ENCODE measurements at places on chromosomes 3 and 15.
A peak's percentile ranks its signal among the peaks of the same experiment; 100 is the strongest.

DNA sequence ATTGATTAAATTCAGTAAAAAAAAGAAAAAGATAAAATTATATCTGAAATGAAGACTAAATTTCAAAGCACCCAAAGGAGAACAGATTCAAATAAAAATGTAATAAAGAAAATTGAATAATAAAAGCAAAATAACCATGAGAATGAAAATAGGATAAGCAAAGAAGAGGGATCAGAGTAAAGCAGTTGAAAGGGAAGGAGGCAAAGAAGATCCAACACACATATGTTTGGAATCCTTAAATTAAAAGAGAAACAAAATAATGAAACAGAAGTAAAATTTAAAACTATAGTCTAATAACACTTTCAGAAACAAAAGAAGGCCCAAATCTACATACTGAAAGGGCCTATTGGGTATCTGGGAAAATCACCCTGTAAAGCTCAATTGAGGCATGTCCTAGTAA lies 32.1 kb downstream of the HACD2 start:
- no peaks in the 10 kb centered on the region for H3K36me3 ChIP-seq
- no peak overlapping the region for H3K4me3 ChIP-seq
- H3K27me3 ChIP-seq: no peaks in the 10 kb centered on the region
- peaks cover 2% of the 10 kb centered on the region for H3K4me1 ChIP-seq
- H3K27ac ChIP-seq: no peak overlapping the region
- no peak for DNase-seq

DNA sequence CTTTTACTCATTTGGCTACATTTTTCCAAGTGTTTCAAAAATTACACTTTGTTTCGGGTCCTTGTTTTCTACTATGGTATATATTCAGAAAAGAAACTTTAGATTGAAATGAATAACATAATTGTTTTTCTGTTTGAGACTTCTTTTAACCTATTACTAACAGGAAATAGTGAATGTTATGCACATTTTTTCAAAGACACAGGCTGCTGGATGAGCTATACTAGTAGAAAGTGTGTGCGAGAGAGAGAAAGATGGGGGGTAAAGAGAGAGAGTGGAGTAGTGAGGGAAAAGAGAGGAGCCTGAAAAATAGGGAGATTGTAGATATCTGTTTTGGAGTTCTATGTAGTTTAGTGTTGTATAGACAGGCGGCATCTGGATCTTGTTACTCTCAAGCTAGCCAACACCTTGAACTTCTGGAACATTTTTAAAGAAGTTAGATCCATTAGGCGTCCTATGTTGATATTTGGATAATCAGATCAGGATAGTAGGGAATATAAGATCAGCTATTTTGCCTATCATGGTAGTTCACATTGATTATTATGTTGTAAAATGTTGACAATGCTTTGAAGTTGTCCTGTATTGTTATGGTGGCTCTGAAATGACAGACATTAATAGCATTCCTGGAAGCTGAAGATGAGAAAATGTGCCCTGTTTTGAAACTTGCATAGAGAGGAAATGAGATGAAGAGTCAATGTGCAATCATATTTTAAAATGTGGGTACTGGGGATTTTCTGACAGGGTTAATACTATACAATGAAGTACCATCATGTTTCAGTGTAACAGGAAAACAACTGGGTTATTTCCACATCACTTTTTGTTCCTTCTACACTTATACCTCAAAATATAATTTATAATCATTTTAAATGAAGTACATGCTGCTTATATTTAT lies 2.6 kb downstream of the RBMS3 start:
- no peak for DNase-seq
- H3K4me1 ChIP-seq: peaks cover 7% of the 10 kb centered on the region
- H3K4me3 ChIP-seq: peak overlapping the region; percentile 53
- peak overlapping the region; percentile 79 for H3K27ac ChIP-seq

DNA sequence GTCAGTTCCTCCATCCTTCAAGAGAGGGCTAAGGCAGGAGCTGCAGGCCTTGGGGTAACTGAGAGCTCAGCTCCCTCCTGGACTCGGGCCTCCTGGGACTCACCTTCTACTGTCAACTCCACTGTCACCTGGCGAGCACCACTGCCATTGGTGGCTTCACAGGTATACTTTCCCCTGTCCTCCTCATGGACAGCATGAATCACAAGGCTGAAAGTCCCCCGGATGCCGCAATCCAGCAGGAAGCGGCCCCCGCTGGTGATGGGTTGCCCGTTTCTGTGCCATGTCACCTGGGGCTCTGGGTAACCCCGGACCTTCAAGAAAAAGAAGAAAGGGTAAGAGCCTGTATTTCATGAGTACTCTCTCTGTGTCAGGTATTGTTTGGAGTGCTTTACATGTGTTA lies 131.9 kb downstream of the MYLK start:
- H3K4me3 ChIP-seq: no peak overlapping the region
- H3K36me3 ChIP-seq: no peaks in the 10 kb centered on the region
- DNase-seq: no peak
- H3K4me1 ChIP-seq: peaks cover 4% of the 10 kb centered on the region
- no peak overlapping the region for H3K27ac ChIP-seq

- H3K4me1 ChIP-seq: peaks cover 11% of the 10 kb centered on the region
- no peak for DNase-seq
- H3K27ac ChIP-seq: no peak overlapping the region
- no peaks in the 10 kb centered on the region for H3K36me3 ChIP-seq
- no peak overlapping the region for H3K4me3 ChIP-seq
- H3K27me3 ChIP-seq: no peaks in the 10 kb centered on the region
These were observed 63.1 kb downstream of the TBL1XR1 start for GRCh38 chr3:177133860-177134815.

DNA sequence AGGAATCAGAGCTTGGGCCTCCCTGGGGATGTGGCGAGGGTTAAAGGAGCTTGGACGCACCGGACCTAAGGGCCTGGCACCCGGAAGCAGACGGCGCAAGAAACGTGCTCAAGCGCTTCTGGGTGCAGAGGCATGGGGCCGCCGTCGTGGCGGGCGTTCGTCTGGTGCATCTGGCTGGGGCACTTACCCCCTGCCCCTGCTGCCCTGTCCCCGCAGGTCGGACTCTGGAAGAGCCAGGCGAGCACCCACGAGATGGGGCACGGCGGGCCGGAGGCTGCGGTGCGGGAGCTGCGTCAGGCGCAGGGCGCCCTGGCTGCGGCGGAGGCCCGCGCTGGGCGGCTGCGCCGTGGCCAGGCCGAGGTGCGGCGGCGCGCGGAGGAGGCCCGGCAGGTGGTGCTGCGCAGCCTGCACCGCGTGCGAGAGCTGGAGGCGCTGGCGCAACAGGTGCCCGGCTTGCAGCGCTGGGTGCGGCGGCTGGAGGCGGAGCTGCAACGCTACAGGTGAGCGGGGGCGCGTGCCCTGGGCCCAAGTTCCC lies 2.5 kb downstream of the EFCC1 start:
- no peak overlapping the region for H3K4me3 ChIP-seq
- H3K4me1 ChIP-seq: peaks cover 28% of the 10 kb centered on the region
- H3K27me3 ChIP-seq: no peaks in the 10 kb centered on the region

- H3K4me3 ChIP-seq: peak overlapping the region; percentile 39
- no peaks in the 10 kb centered on the region for H3K36me3 ChIP-seq
- peaks cover 7% of the 10 kb centered on the region for H3K4me1 ChIP-seq
These were observed 9.4 kb upstream of the KIF7 start for GRCh38 chr15:89664441-89665350.

DNA sequence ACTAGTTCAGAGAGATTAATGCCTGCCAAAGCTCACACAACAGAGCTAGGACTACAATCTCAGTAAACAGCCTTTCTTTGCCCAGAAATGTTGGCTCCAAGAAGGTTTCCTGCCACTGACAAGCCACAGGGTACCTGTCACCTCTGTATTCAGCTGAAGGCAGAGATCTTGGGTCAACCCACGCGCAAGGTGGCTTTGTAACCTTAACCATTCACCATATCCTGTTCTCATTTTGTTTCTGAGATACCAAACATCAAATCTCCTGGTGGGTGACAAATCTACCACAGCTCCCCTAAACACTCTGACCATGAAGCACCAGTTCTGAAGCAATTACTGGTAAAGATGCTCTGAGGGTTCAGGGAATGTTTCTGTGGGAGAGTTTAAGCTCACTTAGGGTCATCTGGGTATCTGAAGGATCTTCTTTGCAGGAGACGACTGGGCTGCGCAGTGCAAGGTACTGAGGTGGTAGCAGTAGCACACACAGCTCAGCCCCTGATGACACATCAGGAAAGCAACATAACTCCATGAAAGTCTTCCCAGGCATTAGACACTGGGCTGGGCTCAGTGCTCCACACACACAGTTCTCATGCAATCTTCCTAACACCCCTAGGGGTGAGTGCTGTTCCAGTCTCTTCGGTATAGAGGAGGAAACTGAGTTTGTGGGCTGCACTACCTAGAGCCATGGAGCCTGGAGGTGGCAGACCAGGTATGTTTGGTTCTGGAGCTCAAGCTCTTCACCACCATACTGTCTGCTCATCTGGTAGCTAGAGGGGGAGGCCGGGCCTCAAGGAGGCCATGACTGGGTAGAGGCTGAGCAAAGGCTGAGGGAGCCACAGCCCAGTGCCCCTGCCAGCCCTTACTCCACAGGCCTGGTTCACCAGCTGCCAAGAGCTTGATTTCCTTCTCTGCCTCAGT lies 7.7 kb downstream of the CXCR6 start:
- no peak overlapping the region for H3K4me3 ChIP-seq
- no peaks in the 10 kb centered on the region for H3K36me3 ChIP-seq

DNA sequence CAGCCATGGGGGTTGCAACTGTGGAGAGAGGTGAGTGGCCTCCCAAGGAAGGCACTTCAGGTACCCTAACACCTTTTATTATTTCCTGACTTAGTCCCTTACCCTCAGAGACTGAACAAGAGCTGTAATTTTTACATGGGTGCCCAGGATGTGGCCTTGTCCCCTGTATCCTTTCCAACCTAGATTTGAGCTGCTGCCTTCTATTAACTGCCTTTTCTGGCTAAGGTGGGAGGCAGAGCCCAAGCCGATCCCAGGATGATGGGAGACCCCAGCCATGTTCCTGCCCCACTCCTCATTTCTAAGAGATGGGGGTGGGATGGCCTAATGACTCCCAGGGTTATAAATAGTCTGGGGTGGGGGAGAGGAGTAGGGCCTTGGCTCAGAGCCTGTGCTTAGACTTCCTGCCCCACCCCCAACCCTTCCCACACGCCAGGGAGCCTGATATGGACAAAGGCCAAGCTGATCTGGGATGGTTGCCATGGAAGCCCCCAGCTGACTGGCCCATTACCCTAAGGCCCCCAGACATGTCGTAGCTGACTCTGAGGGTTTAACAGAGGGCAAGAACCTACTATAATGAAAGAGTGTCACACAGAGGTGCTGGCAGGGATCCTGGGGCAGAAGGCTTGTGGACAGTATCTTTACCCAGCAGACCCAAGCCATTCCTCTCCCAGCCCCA lies 1.9 kb downstream of the KLHDC8B start:
- peak overlapping the region; percentile 75 for H3K27ac ChIP-seq
- peaks cover 14% of the 10 kb centered on the region for H3K4me1 ChIP-seq
- no peaks in the 10 kb centered on the region for H3K27me3 ChIP-seq
- peak; percentile 86 for DNase-seq

- no peak overlapping the region for H3K27ac ChIP-seq
- no peak for DNase-seq
- no peak overlapping the region for H3K4me3 ChIP-seq
- no peaks in the 10 kb centered on the region for H3K36me3 ChIP-seq
- no peaks in the 10 kb centered on the region for H3K4me1 ChIP-seq
These were observed 261.6 kb upstream of the LMCD1 start for GRCh38 chr3:8239718-8240695.

DNA sequence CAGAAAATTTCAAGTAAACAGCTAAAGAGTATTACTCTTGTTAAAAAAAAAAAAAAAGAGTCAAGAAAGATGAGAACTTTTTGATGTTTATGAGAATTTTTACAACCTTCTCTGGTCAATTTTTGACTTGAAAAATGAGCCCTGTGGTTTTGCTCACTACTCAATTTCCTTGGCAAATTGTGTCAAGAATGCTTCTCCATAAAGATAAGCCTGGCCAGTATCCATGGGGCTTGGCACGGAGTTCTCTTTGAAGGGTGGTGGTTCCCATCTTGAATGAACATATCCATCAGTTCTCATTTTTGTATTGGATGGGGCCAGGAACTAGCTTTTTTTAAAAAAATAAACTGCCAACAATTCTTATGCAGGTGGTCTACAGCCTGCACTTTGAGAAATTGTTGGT lies 179.9 kb downstream of the RYR3 start:
- H3K36me3 ChIP-seq: no peaks in the 10 kb centered on the region
- H3K4me1 ChIP-seq: no peaks in the 10 kb centered on the region
- DNase-seq: no peak
- H3K4me3 ChIP-seq: no peak overlapping the region

- H3K27me3 ChIP-seq: no peaks in the 10 kb centered on the region
- no peaks in the 10 kb centered on the region for H3K4me1 ChIP-seq
- no peaks in the 10 kb centered on the region for H3K36me3 ChIP-seq
- no peak overlapping the region for H3K4me3 ChIP-seq
- no peak overlapping the region for H3K27ac ChIP-seq
These were observed 230.9 kb upstream of the RORA start for GRCh38 chr15:61459785-61460707.

DNA sequence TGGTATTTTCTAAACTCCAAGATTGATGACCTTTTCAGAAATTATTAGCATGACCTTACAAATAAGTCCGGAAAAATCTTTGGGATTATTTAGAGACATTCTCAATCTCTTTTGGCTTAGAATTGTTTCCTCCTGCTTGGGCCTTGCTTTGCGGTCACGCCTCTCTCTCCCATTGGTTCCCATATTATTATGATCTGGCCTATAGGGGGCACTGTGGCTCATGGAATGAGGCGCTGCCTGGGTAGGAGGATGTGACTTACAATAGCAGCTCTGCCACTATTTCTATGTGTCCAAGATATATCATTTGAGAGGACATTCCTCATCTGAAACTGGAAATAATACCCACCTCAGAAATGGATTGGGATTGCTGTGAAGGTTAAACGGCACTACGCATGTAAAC lies 464.9 kb downstream of the MFSD1 start:
- H3K4me1 ChIP-seq: no peaks in the 10 kb centered on the region
- DNase-seq: no peak
- no peaks in the 10 kb centered on the region for H3K27me3 ChIP-seq

GRCh38 chr15:60057554-60057953 lies 53.4 kb downstream of the FOXB1 start:
- H3K27ac ChIP-seq: no peak overlapping the region
- DNase-seq: no peak
- no peaks in the 10 kb centered on the region for H3K27me3 ChIP-seq
- no peak overlapping the region for H3K4me3 ChIP-seq
